ENCODE measurements at places on chromosomes 1 and 21.
A peak's percentile ranks its signal among the peaks of the same experiment; 100 is the strongest.

- DNase-seq = no peak
Measured at GRCh38 chr1:115130786-115131185, 41.5 kb upstream of the TSPAN2 start.

DNA sequence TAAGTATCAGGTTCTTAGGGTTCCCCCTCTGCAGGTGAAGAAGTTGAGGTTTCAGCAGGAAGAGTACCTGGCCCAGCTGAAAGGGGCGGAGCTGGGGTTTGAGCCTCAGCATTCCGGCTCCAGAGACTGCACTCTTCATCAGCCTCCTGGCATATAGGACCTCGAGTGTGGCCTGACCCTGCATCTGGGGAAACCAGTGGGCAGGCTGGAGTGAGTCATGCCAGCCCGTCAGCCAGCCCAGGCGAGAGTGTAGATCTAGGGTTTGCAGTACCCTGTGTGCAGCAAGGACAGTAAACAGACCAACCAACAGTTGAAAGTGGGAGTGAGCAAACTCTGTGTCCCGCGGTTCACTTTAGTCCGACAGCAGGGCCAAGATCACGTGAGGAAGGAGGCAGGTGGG is 14.1 kb downstream of the MFSD2A start:
- no peak for DNase-seq

- DNase-seq = no peak
Measured at GRCh38 chr1:160401487-160401805, 1.1 kb downstream of the VANGL2 start.

- DNase-seq = peak; percentile 90
Measured at GRCh38 chr21:25607151-25608043, at the start of gene MRPL39. TSS of gene MRPL39 (minus strand) at chr21:25607481. CDS start at chr21:25607475, 6 bp downstream.

- DNase-seq = no peak
Measured at GRCh38 chr21:16085421-16085820, 355.6 kb downstream of the USP25 start.

GRCh38 chr1:99496067-99496466 is 149.8 kb upstream of the PALMD start:
- DNase-seq = no peak

DNA sequence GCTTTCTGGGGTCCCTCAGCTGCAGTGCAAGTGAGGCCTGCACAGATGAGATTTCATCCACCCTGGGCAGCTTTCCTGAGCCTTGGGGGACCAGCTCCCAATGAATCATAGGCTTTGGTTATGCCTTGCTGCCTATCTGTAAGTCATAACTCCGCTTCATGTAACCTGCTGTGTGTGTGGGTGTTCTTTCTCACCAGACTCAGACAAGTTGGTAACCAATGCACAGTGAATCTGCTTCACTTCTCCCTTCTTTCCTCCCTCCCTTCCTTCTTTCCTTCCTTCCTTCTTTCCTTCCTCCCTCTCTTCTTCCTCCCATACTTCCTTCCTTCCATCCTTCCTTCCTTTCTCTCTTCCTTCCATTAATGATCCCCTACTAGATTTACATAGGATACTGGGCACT is 34.4 kb upstream of the PSMB2 start:
- DNase-seq = no peak

GRCh38 chr1:22287946-22288520 is 145.1 kb upstream of the WNT4 start:
- DNase-seq = no peak
